ENCODE measurements at places on chromosomes 4 and X.

DNA sequence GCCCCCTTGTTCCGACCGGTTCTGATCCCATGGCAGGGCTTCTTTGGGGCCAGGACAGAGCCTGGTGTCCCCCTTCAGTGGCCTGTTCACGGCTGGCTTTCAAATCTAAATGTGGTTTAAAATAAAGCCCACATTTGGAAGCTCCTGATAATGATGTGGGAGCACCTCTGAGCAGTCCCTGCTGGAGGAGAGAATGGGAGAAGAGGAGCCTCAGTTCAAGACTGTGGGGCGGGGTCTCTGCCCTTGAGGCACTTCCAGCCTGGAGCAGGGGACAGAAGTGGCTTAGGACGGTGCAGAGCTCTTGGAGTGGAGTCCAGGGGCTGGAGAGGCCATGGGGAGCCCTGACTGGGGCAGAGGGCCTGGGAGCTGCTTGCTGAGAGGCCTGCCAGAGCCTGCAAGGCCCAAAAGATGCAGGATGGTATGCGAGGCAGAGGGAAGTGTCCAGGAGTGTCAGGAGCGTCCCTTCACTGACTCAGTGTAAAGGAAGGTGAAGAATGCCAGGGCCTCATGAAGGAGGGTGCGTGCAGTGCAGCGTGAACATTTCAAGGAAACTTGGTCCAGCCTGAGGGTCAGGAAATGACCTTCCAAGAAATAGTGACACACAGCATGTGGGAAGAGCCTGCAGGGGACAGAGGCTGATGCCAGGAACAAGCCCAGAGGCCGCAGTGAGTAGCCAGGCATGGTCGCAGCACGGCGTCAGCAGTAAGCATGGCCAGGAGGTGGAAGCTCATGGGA, 21.1 kb upstream of the TADA2B start:
- DNase-seq, result no peak

DNA sequence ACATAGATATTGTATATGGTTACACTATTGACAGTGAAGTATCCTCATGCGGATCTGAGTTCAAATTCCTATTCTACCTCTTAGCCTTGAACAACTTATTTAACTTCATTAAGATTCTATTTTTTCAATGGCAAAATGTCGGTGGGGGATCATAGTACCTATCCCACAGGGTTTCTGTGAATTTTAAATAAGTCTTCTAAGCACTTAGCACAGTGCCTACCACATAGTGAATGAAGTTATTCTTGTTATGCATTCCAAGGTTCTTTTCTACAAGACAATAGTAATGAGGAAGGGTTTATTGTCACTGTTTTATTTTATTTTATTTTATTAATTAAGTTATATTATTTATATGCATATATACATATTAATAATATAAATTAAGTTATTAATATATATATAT, 8.8 kb upstream of the ENAM start:
- DNase-seq, result no peak

GRCh38 chr4:174332741-174333493, 49.2 kb downstream of the CEP44 start:
- DNase-seq, result no peak

- DNase-seq, result no peak
These were observed 204.1 kb downstream of the LDB2 start for GRCh38 chr4:16694173-16694883.

DNA sequence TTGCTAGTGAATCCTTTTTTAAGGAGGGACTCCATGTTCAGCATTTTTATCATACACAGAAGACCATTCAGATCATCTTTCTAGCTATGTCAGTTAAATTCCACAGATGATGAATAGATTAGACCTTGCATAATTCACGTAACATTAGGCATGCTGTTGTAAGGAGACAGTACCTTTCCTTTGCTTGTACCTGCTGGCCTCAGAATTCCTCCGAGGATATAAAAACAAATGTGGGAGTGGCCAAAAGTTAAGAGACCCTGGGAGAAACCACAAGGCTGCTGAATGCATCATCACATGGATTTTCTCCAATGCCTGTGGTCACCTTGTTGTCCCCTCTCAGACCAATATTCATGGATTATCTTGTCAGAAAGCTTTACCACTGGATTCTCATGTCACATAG, 201.4 kb downstream of the MAGEB17 start:
- DNase-seq, result no peak

DNA sequence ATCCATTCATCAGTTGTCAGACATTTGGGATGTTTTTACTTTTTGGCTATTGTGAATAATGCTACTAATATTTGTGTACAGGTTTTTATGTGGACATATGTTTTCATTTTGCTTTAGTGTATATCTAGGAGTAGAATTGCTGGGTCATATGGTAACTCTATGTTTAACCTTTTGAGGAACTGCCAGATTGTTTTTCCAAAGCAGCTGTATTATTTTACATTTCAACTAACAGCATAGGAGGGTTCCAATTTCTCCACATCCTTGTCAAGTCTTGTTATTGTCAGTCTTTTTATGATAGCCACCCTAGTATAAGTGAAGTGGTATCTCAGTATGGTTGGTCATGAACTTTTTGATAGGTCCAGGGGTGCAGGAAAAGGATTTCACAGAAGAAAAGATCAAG, 114.5 kb upstream of the FAM9C start:
- no peak for DNase-seq

- no peak for DNase-seq
These were observed 31.1 kb downstream of the CCKAR start for GRCh38 chr4:26459054-26459755.

DNA sequence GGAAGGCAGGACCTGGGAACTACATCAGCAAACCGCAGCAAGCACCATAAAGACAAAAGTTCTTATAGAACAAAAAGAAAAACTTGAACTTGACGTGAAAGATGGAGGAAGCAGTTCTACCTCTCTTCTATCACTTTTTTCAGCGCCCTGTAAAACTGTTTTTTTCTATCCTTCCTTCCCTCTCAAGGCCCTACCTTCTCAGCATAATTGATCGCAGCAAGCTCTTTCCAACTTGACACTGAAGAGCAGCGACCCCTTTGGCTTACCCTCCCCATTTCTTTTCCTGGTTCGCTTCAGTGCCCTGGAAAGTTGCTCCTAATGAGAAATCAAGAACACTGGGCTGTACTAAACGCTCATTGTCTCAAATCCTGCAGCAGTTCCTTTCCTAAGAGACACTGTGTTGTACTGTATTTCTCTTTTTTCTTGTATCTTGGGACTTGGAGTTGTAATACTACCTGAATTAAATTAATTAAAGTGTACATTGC, 150.6 kb upstream of the SLC4A4 start:
- no peak for DNase-seq

DNA sequence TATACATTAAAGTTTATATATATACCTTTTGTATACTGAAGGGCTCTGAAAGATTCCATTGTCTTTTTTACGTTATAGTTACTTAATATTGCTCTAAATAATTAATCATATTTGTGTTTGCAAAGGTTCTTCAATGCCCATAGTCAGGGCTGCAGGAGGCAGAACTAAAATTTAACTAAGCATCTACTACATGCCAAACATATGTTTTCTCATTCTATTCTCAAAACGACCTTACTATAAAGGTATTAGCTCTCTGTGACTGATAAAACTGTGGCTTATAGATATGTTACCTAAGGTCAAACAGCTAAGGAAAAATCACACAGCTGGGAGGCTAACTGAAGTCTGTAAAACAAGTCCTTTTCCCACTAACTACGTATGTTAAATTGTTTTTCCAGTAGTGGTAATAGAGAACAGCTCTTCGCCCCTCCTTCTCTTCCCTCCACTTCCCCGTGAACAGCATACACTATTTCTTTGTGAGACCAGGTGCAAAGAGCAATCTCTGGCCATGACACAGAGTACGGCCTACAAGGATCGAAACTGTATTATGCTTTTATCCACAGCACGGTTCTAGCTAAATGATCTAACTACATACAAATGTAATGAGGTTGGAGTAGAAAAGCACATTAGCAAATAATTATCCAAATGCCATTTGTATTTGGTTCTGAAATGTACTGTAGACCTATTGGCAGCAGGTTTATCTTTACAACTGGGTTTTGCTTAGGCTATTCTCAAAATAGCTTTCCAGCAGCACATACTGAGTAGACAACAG, 1.7 kb downstream of the CNOT6L start:
- no peak for DNase-seq

DNA sequence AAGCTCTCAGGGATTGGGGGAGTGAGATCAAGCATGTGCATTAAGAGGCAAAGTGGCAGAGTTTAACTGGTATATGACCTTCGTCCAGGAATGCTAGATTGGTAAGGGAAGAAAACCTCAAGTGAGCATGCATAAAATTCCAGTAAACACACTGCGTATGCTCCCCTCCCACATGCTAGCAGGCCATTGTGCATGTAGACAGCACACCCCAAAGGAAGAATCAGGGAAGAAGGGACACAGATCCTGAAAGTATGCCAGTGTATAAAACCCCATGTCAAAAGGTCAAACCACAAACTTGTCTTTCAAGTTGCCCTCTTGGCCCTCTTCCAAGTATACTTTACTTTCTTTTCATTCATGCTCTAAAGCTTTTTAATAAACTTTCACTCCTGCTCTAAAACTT, 405.2 kb upstream of the CNKSR2 start:
- no peak for DNase-seq

- DNase-seq, result no peak
These were observed 27.5 kb downstream of the CCDC149 start for GRCh38 chr4:24885342-24885741.

- DNase-seq, result no peak
These were observed 67.4 kb downstream of the MANBA start for GRCh38 chr4:102693262-102693850.

- no peak for DNase-seq
These were observed 18.7 kb upstream of the ADD1 start for GRCh38 chr4:2824836-2825381.

GRCh38 chr4:110616238-110617074, 6.4 kb downstream of the PITX2 start:
- DNase-seq, result no peak

DNA sequence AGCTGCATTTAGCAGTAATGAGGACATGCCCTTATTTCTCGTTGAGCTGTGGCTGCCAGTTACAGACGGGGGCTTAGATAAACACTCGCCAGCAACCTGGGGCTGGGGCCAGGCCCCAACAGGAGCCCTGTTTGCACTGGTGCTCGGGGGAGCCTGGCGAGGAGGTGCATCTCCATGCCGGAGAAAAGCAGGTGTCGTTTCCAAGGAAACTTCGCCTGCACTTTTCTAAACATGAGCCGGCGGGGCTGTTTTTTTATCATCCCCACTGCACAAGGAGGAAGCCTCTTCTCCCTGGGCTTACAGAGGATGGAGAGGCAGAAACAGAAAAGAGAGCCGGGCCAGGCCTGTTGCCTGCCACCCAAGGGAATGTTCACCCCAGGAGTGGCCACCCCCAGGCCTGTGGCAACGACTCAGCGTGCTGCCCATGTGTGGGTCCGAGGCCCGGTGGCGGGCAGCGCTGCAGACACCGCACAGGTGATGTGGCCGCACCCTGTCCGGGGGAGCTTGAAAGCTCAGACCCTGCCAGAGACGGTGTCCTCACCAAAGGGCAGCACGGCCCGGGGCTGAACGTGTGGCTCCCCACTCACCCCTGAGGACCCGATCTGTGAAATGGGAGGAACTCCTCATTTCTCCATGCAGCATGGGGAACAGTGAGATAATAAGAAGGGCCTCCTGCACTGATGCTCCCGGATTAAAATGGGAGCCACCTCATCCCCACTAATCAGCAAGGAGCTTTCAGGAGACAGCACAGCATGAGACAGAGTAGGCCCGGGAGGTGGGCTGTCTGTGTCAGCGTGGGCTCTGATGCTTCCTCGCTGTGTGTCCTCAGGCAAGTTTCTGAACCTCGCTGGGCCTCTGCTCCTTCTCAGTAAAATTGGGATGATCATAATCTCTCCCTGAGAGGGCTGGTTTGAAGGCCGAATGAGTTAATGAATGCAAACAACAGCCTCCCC, 33.8 kb upstream of the ADRA2C start:
- no peak for DNase-seq

DNA sequence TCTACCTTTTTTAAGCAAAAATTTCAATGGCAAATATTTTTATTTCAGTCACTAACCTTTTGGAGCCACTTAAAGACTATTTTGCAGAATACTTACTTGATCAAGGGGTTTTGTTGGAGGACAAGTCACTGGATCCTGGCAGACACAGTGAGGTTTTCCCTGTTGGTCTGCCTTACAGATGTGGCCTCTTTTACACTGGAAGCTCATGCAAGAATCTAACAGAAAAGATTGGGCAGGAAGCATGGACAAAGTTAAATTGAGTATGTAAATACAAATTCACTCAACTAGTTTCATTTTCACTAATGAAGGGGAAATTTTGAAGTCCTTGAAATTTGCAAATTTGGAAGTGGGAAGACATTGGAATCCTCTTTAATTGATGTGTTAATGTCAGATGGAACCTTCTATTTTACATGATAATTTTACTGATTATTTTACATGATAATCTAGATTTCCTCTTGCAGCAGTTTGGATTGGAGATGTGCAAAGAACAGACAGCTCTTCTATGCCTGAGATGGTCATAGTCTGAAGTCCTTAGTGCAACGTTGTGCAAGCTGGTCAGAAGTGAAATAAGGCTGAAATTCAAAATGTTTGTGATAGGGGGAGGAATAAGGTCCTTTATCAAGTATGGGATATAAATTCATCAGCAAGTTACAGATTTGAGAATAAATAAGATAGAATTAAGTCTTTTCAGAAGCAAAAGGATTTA, 38.4 kb downstream of the SPARCL1 start:
- DNase-seq, result no peak

DNA sequence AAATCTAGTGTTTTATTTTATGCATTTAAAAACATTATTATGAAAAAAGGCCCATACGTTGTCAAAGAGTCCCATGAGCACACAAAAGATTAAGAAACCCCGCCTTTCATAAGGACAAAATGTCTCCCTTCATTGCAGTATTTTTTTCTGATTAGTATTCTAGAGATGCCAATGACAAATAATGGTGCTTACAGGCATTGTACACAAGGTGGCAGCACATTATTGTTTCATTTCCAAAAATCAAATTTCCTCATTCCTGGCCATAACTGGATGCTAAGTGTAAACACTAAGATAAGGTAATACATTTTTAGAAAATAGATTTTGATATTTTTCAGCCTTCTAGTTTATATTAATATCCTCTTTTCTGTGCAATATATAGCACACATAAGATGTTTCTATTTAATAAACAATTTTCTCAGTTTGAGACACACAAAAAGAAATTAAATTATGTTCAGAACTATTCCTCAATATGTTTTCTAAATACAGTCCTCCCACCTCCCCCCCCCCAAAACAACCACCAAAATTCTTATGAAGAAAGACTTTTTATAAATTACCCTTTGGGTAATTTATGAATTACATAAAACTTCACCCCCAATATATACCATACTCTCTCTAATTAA, 47.7 kb downstream of the TIGD2 start:
- no peak for DNase-seq

GRCh38 chr4:41514169-41514568, 23.8 kb upstream of the LIMCH1 start:
- no peak for DNase-seq

DNA sequence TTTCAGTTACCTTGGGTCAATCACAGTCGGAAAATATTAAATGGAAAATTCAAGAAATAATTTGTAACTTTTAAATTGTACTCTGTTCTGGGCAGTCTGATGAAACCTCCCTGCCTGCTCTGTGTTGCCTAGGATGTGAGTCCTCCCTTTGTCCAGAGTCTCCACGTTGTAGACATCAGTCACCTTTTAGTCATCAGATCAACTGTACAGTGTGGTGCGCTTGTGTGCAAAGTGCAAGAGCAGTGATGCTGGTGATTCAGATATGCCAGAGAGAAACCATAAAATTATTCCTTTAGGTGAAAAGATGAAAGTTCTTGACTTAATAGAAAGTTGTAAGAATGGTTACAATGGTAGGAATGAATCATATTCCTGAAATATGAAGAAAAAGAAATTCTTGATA, 1.4 kb downstream of the SPATA4 start:
- no peak for DNase-seq

Measured in T-helper 22 cell (primary cell).